ENCODE measurements at places on chromosomes 5 and 9.

GRCh38 chr5:89908876-89909275 is 500.7 kb downstream of the CETN3 start:
- DNase-seq: no peak

DNA sequence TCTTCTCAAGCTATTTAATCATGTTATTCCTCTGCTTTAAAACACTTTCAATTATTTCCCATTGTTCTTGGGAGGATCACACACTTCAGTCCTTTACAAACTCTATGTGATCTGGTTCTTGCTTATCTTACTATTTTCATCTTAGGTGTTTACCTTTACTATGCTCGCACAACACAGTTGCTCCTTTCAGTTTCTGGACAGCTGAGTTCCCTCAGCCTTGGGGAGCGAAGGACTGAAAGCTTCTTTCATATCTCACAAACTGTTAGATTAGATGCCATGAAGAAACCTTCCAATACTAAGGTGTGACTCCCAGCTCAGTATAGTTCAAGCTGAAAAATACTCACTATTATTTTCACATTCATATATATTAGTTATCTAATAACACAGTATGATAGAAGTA is 117.9 kb downstream of the CDC42SE2 start:
- no peak for DNase-seq

DNA sequence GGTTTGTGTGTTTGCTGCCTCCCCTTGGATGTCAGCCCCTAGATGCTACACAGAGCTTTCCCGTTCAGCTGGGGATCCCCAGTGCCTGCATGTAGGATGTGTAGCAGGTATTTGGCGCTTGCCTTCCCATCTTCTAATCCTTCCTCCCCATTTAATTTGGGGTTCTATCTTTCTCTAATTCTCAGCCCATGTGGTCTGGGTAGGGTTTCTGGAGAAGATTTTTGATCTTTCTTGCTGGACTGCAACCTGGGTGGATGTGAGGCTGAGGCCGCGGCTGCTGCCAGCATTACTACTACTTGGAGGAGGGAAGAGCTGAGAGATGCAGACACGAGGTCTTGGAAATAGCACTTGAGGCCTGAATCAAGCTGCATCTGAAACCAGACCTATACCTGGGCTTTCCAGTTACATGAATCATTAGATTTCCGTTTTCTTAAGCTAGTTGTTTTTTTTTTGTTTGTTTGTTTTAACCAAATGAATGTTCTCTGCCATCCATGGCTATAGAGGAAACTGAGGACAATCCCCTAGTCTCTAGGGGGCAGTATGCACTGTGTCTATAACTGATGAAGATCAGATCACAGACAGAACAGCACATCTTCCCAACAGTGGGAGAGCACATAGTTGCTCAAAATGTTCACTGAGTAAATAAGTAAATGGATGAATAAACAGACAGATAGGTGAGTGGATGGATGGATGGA is 178.6 kb downstream of the FGF18 start:
- DNase-seq: no peak

DNA sequence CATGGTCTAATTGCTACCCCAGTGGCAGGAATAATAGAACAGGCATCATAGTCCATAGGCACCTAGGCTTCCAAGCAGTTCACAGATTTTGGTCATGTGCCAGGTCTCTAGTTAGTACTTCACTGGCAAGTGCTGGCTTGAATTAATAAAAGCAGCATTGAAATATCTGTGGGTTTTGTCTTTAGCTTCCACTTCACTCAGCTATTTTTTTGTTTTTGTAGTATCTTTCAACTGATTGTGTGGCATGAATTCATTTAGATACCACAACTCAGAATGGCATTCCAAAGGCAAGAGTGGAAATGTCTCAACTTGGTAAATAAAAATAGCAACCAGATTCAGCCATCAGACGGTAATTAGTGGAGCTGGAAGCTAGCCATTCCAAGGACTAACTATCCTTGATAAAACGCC is 27.9 kb upstream of the ITGA2 start:
- no peak for DNase-seq

DNA sequence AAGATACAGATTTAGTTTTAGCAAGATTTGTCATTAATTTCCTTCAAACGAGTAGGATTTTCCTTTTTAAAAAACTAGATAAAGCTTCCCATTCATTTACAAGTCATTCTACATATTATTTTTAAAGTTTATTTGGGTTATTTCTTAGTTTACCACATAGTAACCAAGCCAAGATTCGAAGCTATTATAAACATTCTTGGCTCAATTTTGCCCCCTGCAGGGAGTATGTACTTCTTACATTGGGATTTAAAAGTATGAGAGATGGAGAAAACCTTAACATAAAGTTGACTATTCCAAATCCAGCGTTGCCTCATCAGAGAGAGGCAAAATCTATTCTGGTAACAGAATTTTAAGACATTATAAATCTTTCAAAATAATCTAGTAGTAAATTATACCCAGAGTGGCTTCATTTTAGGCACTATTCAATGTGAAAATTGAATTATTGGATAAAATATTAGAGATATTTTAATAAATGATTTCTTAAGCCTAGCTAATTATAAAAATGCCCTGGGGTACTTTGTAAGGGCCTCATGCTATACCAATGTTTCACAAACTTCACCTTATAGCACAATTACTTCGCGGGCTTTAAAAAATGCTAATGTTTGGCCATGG is 39.1 kb downstream of the FBN2 start:
- no peak for DNase-seq

GRCh38 chr5:157283434-157283833 is 17.5 kb downstream of the CYFIP2 start:
- DNase-seq: no peak

- DNase-seq: no peak
Observed at GRCh38 chr9:89986190-89986589, 381.4 kb downstream of the GADD45G start.

DNA sequence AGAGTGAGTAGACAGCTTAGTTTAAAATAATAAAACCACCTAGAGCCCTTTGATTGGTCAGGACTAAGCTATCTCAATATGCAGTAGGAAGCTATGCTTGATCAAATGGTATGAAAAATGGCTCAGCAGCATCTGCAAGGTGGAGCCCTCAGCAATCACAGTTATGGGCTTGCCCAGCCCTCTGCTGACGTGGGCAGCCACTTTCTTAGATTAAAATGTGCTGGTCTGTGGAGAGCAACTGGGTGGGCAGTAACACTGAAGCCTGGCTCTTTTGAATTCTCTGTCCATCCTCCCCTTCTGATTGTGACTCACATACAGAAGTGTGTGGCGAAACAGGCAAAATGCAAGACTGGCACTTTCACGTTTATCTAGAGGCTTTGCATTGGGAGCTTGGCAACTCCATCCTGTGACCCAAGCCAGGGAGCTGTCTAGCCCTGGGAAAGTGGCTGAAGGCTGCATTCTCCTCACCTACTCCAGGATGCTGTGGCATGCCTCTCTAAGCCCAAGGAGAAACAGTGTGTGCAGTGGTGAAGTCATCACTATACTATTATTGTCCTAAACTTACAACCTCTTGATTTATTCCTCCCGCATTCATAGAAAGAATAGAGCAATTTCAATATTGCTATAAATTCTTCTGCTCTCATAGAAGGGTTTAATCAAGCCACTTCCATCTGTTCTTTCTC is 61.1 kb downstream of the MED10 start:
- DNase-seq: no peak

DNA sequence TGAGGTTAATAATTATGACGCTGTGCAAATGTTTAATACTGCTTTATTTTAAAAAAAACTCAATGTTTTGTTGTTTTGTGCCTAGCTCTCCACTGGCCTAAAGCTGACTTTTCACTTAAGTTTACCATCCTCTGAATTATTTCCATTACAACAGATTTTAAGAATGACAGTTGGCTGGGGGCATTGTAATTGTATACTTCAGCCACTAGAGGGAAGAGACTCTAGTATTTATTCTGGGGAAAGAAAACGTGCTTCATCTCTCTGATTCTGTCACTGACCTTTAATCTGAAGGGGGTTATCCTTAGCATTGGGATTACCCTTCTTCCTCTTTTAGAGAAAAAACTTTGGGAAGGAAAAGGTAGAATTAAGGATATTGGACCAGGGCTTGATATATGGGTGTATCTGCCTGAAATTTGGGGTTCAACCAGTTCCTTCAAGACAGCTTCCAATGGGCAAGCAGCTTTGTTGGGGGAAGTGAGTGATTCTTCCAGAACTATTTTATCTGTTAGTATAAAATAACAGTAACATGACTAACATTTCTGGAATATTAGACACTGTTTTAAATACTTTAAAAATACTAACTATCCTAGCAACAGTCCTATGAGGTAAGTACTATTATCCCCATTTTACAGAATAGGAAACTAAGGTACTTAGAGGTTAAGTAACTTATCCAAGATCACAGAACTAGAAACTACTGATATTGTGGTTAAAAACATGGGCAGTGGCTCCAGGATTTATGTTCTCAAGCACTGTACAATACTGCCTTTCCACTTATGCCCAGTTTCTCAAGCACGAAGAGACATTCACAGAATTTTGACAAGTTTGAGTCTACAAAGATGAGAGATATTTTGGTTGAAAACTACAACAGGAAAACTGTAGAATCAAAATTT is 208.4 kb downstream of the CD180 start:
- DNase-seq: no peak

- DNase-seq: no peak
Observed at GRCh38 chr5:98292496-98292895, 481.0 kb upstream of the RGMB start.

- no peak for DNase-seq
Observed at GRCh38 chr9:136544964-136545691, 720 bp downstream of the NOTCH1 start.

GRCh38 chr9:127311239-127311741 is 46.7 kb downstream of the GARNL3 start:
- no peak for DNase-seq

DNA sequence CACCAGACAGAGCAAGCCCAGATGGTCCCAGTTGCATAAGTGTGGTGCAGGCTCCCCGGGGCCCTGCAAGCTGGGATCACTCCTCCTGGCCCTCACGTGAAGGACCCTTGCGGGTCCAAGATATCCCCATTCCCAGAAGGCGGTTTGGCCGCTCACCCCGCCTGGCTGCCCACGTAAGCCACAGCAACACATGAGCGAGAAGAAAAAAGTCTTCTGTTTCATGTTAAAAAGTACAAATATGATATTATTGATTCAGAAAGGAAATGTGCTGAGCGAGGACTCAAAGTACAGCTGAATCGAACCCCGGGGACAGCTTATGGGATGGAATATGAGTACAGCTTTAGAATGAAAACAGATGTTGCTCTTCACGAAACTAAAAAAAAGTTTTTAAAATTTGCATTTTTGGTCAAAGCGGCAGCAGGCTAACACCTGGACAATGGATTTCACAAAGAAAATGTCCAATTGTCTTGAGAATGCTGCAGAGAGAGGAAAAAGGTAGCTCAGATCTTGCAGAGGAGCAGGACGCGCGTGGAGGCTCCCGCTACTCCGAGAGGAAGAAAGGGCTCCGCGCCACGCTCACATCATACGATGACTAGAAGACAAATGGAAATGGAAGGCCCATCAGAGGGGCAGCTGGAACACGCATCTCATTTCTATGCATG is 427.6 kb downstream of the IRX1 start:
- no peak for DNase-seq

DNA sequence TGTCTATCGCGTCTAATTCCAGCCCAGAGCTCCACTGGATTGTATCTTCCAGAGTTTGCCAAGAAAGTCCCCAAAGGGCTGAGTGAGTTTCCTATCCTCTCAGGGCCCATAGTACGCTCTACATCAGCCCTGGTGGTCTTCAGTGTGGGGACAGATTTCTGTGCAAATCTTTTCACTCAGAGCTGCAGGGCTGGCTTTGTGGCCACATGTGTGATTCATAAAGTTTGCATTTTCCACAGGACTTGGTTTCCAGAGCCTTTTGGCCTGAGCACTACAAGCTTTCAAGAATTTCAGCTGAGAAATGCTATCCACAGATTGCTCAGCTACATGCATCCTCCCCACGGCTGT is 76.7 kb upstream of the CXCL14 start:
- DNase-seq: no peak

DNA sequence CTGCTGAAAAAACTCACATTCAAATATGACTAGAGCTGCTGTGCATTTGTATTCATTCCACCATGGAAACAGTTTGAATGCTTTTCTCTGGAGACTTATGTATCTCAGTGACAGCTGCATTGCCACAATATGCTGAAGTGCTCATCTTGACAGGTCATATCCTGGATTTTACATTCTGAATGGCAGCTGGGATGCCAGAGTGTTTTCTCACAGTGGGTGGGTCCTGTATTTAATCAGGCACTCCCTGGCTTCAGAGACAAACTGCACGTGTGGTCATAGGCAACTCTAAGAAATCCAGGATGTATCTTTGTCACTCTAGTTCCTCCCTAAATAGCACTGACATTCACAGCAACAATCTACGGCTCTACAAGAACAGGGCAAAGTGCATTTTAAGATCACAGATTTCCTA is 75.6 kb downstream of the ST8SIA4 start:
- DNase-seq: no peak

- DNase-seq: no peak
Observed at GRCh38 chr5:41157272-41157894, 55.9 kb downstream of the C6 start.

DNA sequence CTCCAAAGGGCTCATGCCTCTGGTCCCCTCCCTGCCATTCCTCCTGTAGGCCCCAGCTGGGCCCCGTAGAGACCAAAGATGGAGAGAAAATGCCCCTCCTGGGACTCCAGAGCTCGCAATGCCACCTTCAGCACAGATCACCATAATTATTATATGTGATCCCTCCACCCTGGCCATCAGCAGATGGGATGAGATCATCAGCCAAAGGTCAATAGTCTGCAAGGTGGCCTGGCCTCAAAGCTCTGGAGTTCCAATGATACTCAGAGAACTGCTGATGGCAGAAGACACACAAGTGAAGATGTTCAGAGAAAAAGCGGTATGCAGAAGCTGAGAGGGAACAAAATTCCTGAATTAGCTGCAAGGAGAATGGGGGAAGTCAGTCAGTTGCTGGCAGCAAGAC is 5.0 kb downstream of the RPP25L start:
- DNase-seq: no peak

- DNase-seq: peak; percentile 40
Observed at GRCh38 chr5:50958852-50959457, 292.5 kb downstream of the PARP8 start.

DNA sequence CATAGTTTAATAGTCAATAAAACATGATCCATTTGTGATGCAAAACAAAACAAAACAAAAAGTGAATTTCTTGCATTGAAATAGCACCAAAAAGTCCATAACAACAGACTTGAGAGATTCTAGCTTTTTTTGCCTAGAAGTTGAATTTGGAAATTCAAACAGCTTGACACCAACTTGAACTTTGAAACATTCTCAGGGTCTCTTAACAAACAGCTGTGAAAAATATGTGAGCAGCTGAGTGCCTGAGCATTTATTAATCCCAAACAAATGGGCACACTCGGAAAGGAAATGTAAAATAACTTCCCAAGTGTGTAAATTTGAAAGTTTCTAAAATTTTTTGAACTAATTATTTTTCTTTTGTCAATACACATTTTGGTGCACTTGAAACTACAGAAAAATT is 56.0 kb upstream of the HMHB1 start:
- no peak for DNase-seq

DNA sequence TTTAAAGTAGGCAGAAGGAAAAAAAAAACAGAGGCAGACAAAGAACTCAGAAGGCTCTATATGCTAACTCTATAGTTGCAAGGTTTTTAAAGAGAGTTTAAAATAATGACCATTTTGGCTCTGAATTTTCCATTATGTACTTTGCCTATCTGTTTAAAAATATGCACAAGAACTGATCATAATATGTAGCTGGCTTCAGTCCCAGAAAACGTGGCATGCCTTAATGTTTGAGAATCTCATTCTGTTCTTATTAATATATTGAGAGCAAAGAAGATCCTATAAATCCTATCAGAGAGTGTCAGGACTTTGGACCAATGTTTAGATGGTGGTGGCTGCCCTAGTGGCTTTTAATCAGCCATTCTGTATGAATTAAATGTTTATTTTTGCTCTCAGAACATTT is 121.5 kb downstream of the JMY start:
- no peak for DNase-seq

- no peak for DNase-seq
Observed at GRCh38 chr5:149765932-149766331, 35.8 kb downstream of the PPARGC1B start.
